ENCODE measurements at places on chromosomes 2 and 18.

GRCh38 chr2:162908567-162908966 is 70.0 kb upstream of the KCNH7 start:
- DNase-seq: no peak

DNA sequence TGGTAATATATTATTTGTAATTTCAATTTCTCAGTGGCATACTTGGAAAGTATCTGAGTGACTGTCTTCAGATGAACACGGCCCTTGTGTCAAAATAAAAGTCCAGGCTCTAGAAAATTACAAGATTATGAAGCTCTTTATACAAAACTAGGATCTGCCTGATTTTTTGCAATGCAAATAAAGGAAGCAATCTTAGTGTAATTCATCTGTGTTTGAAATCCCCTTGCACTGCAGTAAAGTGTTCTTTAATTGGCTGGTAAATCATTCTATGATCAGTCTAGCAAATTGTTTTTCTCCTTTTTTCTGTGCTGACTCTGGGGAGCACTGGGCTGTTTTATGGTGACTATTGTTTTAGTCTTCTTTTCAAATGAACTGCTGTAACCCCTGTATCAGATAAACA is 1039.0 kb downstream of the SOCS6 start:
- no peak for DNase-seq

DNA sequence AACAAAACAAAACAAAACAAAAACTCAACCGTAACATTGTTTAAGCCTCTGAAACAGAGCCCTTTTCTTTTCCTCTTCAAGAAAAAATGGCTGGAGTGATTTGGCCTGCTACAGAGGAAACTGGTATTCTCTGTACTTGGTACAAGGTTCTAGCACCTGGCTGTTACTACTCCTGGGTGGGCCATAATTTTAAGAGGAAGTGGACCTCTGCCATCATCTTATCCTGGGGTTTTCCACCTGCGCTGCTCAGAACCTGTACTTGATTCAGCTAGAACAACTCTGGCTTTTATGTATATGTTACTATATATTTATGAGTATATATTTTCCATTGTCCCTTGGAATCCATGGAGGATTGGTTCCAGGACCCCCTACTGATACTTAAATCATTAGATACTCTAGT is 22.5 kb downstream of the SRSF7 start:
- DNase-seq: no peak

DNA sequence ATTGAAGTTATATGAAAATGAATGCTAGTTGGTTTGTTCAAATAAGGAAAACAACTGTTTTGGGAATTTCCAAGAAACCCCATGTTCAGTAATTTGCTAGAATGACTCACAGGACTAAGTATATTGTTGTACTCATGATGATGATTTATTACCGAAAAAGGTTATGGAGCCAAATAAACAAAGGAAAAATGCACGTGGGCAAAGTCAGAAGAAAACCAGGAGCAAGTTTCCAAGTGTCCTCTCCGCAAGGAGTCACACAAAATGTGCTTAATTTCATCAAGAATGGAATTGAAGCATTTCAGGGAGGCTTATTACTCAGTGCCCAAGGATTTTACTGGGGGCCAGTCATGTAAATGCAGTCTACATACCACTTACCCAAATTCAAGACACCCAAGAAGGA is 1652.4 kb upstream of the TMEFF2 start:
- DNase-seq: peak; percentile 61

- DNase-seq: peak; percentile 66
Observed at GRCh38 chr2:64646007-64646880, 7.5 kb downstream of the SERTAD2 start.

DNA sequence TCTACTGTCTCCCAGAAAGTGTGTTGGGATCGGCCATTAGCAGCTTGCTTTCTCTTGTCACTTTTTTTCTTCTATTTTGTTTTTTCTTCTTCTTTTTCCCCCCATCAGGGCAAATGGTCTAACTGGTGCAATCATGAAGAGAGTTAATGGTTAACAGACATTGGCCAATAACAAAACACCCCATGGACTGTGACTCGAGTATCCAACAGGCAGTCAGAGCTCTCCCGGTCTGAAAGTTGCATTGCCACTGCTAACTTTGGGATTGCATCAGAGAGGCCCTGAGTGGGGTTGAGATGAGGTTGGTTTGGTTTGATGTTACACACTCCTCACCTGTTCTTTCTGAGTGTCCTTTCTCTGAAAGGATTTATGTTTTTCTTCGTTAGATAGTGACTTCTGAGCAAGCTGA is 12.9 kb upstream of the SNORC start:
- peak; percentile 16 for DNase-seq

- peak; percentile 93 for DNase-seq
Observed at GRCh38 chr2:217994776-217995274, 8.0 kb downstream of the TNS1 start.

DNA sequence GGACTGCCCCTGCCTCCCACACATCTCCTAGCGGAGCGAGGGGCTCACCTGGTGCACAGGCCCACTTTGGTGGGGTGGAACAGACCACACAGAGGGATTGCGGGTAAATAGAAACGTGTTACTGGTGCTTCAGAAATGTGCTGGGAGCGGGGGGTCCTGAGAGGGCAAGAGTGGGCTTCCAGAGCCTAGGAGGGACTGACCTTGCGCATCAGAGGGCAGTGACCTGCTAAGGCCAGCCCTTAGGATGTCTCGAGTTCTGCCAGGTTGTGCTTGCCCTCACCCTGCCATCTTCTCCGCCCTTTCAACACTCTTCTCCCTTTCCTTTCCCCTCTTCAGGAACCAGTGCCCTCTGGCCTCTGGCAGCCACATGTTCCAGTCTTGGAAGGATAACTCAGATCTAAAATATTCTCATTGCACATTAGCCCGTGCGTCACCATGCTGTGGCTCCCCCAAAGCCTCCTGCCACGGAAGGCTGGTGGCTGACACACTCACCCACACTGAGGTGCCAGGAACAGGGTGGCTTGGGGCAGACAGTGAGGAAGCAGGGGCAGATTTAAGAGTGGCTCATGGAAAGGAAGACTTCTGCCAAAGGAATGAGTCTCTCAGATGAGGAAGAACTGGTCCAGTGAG is 89.6 kb downstream of the MCFD2 start:
- peak; percentile 90 for DNase-seq

DNA sequence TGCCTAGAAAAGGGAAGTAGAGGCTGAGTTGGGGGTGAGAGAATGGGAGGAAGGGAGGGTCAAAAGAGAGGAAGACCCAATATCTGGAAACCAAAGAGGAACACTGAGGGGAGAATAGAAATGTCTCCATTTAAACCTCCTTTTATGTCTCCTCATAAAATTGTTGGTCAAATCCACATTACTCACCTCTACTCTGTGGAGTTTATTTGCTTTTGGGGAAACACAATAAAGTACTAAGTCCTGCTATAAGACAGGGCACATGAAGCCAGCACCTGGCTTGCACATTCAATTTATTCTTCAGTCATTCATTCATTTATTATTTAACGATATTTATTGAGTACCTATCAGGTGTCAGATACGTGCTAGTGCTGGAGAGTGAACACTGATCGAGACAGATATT is 60.3 kb upstream of the NFE2L2 start:
- DNase-seq: no peak
